GM06990 (cell line): ENCODE measurements at places on chromosomes 6 and 20.

- no peak for DNase-seq
Measured at GRCh38 chr6:81158956-81159355, 593.5 kb downstream of the TENT5A start.

GRCh38 chr20:1434571-1435336, 31.9 kb downstream of the NSFL1C start:
- peak; percentile 43 for DNase-seq

GRCh38 chr6:170258407-170258806, 32.5 kb downstream of the DLL1 start:
- DNase-seq: no peak

- no peak for DNase-seq
Measured at GRCh38 chr20:48949304-48950170, 28.0 kb downstream of the ARFGEF2 start.

DNA sequence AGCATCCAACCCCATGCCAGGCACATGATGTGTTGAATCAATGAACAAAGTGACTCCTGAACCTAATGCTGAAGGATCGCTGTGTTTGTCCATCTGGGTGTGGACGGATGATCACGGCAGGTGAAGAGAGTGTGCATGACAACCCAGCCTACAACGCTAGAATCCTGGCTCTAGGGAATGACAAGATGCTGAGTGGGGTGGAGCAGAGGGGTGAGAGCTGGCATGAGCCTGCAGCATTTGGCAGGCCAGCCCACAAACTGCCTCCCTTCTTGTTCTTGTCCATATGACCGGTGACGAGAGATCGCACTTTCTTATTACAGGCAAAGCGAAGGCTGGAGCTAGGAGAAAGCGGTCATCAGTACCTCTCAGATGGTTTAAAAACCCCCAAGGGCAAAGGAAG, 54.7 kb upstream of the CDKAL1 start:
- DNase-seq: no peak

GRCh38 chr20:36498386-36499179, 42.7 kb upstream of the MYL9 start:
- DNase-seq: no peak

DNA sequence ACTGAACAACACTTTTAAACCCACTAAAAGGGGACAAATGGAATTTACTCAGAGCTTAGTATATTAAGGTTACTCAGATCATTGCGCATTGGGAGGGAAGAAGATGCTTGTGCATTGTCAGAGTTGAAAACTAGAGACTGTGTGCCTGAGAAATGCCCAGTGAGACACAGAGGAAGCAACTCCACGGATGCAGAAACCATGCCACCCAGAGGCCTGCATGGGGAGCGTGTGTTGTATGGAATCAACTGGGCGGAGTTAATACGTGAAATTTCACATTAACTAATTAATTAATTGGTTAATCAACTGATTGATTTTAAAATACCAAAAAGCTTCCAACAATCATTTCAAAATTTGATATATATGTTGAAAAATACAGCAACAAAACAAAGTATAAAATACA, 391.6 kb downstream of the PLCB1 start:
- DNase-seq: no peak

DNA sequence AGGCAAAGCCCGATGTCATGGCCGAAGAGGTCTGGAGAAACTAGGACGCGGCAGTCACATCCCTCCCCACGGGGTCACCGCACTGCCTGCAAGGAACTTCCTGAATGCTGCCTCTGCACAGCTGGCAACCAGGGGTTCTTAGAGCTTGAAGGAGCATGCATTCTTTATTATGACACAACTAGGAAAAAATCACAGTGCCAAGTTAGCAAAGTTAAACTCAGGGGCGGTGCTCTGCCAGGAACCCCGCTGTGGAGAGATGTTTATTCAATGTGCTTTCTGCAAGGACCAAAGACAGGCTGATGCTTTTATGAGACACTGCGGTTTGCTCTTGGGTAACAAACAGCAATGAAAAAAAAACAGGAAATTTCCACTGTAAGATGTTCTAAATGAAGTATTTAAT, 287.3 kb upstream of the FOXQ1 start:
- no peak for DNase-seq

GRCh38 chr6:34472425-34472824, 6.5 kb downstream of the PACSIN1 start:
- no peak for DNase-seq

DNA sequence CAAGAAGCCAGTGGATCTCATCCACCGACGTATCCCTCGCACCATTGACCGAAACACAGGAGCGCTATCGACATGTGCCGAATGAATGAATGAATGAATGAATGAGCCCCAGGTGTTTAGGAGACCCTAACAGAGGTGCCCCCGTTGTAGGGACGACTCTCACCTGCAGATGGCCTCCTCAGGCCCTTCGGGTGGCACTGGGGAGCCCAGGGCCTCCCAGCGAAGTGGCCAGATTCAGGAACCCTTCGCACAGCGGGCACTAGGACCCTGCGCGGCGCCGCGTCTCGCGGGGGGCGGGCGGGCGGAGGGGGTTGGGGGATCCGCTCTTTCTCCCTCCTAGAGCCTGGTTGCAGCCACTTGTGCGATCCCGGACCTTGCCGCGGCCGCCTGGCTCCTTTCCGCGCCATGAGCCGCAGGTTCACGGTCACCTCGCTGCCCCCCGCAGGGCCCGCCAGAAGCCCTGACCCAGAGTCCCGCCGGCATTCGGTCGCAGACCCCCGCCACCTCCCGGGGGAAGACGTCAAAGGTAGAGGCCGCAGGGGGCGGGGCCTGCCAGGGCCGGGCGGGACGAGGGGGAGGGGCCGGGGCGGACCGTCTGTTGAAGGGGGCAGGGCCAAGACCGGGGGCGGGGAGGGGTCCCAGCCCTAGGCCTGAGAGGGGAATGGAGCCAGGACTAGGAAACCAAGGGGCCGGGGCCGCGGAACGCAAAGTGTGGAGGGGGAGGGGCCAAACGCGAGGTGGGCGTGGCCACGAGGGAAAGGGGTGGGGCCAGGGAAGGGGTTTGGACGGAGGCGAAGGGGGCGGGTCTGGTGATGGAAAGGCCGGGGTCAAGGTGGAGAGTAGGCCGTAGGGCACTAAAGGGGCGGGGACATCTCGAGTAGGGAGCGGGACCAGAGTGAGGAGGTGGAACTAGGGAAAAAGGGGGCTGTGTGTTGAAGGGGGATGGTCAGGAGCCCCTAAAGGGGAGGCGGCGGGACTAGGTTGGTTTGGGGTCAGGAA, 7.4 kb upstream of the SLC12A5 start:
- DNase-seq: peak; percentile 73

DNA sequence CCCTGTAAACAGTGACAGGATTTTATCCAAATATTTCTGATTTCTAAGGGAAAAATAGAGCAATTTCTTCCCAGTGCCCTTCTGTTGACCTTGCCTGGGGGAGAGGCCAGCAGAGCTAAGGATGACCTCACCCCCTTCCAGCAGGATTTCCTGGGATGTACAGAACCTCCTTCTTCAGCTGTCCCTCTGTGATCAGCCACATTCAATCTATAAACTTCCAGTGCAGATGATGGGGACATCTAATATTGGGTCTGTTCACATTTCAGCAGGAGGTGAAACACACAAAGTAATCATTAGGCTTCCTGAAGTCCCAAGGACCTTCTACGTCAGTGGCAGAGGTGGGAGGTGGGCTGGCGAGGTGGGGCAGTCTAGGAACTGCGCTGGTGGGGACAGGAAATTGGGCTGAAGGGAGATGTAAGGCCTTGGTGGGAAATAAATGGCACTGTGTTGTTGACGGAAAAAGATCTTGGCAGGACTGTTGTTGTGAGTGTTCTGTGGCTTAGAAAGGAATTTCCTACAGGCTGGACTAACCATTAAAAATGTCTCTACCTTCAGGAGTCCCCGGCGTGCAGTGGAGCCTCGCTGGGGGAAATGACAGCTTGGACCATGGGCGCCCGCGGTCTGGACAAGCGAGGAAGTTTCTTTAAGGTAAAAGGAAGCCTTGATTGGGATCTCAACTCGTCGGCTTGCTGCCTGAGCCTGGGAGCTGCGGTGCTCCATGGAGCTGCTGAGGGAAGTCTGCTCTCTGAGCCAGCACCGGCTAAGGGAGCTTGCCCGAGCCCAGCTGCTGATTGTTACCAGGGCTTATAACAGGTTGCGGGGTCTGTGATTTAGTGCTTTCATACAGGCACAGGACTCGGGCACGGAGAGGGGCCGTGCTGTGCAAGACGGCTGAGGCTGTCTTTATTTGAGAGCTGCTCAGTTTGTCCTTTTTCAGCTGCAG, 127.9 kb upstream of the NAA20 start:
- no peak for DNase-seq

- no peak for DNase-seq
Measured at GRCh38 chr6:83220121-83220520, 27.0 kb downstream of the RWDD2A start.

GRCh38 chr6:39086294-39086693, 28.7 kb downstream of the SAYSD1 start:
- peak; percentile 44 for DNase-seq

- no peak for DNase-seq
Measured at GRCh38 chr6:131285548-131285947, 150.3 kb downstream of the AKAP7 start.

DNA sequence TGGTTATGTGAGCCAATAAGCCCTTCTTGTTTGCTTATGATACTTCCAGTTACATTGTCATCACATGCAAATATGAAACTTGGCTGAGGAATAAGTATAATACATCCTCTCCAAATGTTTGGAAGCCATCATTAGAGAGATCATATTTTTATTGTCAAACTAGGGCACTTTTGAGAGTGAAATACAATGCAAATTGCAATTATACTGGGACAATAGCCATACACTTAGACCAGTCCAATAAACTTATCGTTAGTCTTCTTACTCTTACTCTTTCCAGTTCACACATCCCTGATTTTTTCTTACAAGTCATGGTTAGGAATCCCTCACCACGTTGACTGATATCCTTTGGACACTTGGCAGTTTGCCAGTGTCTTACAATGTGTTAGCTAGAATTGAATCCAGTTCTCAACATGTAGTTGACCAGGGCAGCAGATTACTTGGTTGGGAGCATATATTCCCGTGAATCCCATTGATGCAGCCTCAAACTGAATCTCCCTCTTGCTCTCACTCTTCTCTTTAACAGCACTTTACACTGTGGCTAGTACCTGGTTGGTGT, 519.7 kb upstream of the ID4 start:
- no peak for DNase-seq

DNA sequence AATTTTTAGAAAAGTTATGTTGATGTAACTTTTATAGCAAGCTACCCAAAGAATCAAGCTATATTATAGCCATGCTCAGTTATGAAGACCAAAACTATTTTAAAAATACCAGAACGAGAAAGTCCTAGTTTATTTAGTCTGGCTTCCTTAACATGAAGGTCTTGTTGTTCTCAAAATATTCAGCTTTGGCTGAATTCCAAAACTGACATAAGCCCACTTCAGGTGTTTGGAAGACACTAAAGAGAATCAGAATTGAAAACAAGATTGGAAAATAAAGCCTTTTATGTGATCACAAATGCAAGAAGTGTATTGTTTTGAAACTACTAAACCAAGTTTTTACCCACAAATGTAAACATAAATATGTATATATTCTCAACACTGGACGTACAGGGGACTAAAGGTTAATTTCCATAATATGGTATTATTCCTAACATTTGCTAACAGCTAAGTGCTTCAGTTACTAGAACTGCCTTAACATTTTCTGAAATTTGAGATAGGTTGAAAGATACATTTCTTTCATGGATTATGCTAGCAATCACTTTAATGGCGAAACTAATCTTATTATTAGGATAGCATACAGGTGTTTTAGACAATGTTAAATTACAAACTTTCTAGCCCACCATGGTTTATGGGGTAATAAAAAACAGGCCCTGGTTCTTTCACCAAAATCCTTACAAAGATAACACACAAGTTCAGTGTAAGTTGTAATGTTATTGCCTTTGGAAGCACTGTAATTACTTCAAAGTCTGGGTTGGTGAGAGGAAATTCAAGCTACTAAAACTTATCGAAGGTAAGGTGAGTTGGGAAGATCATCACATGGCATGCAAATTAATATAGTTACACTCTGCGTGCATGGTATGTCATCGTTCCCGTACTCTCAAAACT, 1.6 kb downstream of the MAP3K5 start:
- DNase-seq: no peak

DNA sequence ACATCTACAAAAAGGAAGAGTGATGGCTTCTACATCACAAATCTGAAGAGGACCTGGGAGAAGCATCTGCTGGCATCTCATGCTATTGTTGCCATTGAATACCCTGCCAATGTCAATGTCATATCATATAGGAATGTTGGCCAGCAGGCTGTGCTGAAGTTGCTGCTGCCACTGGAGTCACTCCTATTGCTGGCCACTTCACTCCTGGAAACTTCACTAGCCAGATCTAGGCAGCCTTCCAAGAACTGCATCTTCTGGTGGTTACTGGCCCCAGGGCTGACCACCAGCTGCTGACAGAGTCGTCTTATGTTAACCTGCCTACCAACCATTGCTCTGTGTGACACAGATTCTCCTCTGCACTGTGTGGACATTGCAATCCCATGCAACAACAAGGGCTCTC, 111.8 kb downstream of the PERP start:
- DNase-seq: no peak

- DNase-seq: no peak
Measured at GRCh38 chr6:145749632-145750031, 14.3 kb upstream of the EPM2A start.

DNA sequence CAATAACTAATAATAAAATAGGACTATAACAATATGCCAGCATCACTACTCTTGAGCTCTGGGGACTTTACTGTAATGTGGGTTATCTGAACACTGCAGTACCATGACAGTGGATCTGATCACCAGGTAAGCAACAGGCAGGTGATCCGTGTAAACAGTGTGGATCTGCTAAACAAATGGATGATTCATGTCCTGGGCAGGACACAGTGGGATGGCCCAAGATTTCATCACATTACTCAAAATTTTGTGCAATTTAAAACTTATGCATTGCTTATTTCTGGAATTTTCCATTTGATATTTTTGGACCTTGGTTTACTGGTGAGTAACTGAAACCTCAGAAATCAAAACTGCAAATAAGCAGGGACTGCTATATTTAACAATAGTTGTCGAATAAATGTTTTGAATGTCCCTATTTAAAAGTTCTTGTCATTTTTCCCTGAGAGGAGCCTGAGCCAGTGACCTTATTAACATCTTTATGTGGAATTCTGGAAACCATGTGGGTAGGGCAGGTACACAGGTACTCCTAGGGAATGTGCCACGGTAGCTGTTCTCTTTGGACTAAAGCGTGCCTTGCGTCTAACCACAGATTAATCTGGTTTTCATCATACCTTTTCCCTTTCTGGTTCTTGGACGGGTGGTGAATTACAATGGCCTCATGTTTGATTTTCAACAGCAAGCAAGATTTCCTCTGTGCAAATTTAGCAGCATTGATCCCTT, 214.5 kb upstream of the SASH1 start:
- no peak for DNase-seq

GRCh38 chr6:31701666-31702404, 1.3 kb downstream of the ABHD16A start:
- DNase-seq: no peak

DNA sequence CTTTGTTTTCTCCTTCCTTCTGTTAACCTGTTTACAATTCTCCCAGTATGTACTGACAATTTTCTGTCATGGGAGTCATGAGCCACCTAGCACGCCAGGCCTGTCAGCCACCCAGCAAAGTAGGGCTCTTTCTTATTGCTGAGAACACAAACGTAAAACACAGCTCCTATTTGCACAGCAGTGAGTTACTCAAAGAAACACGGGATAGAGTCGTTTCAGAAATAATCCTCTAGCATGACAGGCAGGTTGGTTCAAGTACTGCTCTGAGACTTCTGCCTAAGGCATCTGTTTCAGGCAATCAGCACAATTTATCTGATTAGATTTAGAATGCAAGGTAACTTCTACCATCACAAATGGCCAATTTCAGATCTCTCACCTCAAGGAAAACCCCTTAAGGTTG, 88.8 kb downstream of the CD24 start:
- no peak for DNase-seq

GRCh38 chr6:45963896-45964295, 51.8 kb downstream of the CLIC5 start:
- no peak for DNase-seq
